ENCODE measurements at places on chromosomes 4 and X. TPM values are rescaled to one million over a fixed set of nuclear protein-coding genes. Genes with fewer than 3 reads are reported as not detected.
A peak's percentile ranks its signal among the peaks of the same experiment; 100 is the strongest.

DNA sequence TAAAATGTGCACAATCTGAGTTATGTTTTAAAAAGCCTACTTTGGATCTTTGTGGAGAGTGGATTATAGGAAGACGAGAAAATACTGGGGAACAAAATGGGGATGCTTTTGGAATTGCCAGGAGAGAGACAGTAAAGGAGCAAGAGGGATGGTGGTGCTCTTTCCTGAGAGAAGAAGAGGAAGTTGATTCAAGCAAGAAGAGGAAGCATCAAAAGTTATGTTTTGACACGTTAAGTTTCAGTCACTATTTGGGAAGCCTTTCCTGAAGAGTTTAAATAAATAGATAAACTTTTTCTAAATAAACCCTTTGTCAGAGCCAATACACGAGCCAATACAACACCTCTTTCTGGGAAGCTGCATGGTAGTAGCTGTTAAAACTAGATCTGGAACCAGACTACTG lies 394.1 kb downstream of the GALNTL6 start:
- no peaks in the 10 kb centered on the region for H3K27me3 ChIP-seq
- no peak overlapping the region for H3K4me3 ChIP-seq
- no peaks in the 10 kb centered on the region for H3K4me1 ChIP-seq
- DNase-seq, result no peak
- no peak overlapping the region for H3K27ac ChIP-seq

GRCh38 chrX:11355259-11355909 lies 62.2 kb downstream of the AMELX start:
- H3K4me1 ChIP-seq, result no peaks in the 10 kb centered on the region
- DNase-seq, result no peak
- H3K4me3 ChIP-seq, result no peak overlapping the region

DNA sequence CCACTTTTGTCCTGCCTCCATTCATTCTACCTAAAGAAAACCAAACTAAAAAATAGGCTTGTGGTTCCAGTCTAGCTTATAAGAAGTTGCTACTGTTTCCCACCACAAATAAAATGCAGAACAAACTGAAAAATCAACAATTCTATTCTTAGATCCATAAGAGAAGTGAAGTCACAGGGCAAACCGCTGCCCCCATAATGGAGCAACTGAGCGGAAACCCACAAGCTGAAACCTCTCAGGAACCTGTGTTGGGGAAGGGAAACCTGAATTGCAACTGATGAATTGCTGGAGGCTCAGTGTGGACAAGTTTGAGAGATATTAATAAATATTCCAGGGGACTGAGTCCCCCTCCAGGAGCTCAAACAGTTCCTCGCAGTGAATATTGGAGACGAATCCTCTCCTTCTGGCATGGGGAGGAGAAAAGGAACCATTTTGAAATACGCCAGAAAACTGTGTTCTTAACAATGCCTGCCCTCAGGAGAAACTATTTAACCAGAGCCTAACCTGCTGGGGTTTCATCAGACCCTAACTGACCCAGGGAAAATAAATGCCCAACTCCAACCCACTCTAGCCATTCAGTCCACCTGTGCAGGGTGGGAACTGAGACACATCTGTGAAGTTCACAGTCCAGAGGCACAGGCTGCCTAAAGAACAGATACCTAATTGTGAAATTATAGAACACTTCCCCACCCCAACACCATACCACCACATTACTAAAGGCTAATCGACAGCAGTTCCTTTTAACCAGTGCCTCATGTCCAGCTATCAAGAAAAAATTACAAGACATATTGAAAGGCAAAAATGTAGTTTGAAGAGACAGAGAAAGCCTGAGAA lies 22.8 kb upstream of the SH3RF1 start:
- H3K36me3 ChIP-seq, result no peaks in the 10 kb centered on the region
- H3K4me3 ChIP-seq, result no peak overlapping the region
- DNase-seq, result no peak
- H3K4me1 ChIP-seq, result no peaks in the 10 kb centered on the region
- no peak overlapping the region for H3K27ac ChIP-seq

DNA sequence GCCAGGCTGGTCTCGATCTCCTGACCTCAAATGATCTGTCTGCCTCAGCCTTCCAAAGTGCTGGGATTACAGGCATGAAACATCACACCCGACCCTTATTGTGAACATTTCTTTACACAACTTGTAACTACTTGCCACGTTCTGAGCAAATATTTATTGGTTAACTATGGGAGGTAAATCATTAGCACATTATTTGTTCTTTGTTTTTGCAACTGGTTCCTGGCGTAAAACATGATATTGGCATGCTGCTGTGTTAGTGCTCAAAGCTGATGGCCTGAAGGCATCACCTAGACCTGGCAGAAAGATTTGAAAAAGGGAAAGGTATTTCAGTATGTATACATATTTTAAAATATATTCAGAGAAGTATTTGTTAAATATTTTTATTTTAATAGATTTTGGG lies 438.3 kb upstream of the PRKX start:
- no peaks in the 10 kb centered on the region for H3K4me1 ChIP-seq
- H3K27me3 ChIP-seq, result no peaks in the 10 kb centered on the region
- H3K36me3 ChIP-seq, result no peaks in the 10 kb centered on the region
- no peak overlapping the region for H3K27ac ChIP-seq
- DNase-seq, result no peak

The GABRB1 gene
- not detected for total RNA-seq

- no peak for DNase-seq
- H3K4me1 ChIP-seq, result no peaks in the 10 kb centered on the region
- H3K4me3 ChIP-seq, result no peak overlapping the region
- no peak overlapping the region for H3K27ac ChIP-seq
- no peaks in the 10 kb centered on the region for H3K36me3 ChIP-seq
Measured at GRCh38 chr4:41102414-41103092, 111.8 kb downstream of the APBB2 start.

- H3K27ac ChIP-seq, result no peak overlapping the region
- H3K36me3 ChIP-seq, result no peaks in the 10 kb centered on the region
- H3K4me3 ChIP-seq, result no peak overlapping the region
Measured at GRCh38 chr4:16496501-16496900, 270.2 kb upstream of the TAPT1 start.

- H3K4me1 ChIP-seq, result no peaks in the 10 kb centered on the region
- DNase-seq, result no peak
- H3K27ac ChIP-seq, result no peak overlapping the region
- H3K27me3 ChIP-seq, result no peaks in the 10 kb centered on the region
- H3K4me3 ChIP-seq, result no peak overlapping the region
- no peaks in the 10 kb centered on the region for H3K36me3 ChIP-seq
Measured at GRCh38 chr4:151418385-151418784, 9.4 kb downstream of the FHIP1A start.

GRCh38 chr4:162229670-162230069 lies 65.9 kb upstream of the FSTL5 start:
- H3K4me3 ChIP-seq, result no peak overlapping the region
- H3K27ac ChIP-seq, result no peak overlapping the region
- H3K36me3 ChIP-seq, result no peaks in the 10 kb centered on the region
- H3K4me1 ChIP-seq, result no peaks in the 10 kb centered on the region
- no peak for DNase-seq

GRCh38 chr4:101914761-101915160 lies 124.2 kb downstream of the BANK1 start:
- H3K4me3 ChIP-seq, result no peak overlapping the region
- H3K27me3 ChIP-seq, result no peaks in the 10 kb centered on the region
- DNase-seq, result no peak

The ASMT gene
- total RNA-seq, result not detected

DNA sequence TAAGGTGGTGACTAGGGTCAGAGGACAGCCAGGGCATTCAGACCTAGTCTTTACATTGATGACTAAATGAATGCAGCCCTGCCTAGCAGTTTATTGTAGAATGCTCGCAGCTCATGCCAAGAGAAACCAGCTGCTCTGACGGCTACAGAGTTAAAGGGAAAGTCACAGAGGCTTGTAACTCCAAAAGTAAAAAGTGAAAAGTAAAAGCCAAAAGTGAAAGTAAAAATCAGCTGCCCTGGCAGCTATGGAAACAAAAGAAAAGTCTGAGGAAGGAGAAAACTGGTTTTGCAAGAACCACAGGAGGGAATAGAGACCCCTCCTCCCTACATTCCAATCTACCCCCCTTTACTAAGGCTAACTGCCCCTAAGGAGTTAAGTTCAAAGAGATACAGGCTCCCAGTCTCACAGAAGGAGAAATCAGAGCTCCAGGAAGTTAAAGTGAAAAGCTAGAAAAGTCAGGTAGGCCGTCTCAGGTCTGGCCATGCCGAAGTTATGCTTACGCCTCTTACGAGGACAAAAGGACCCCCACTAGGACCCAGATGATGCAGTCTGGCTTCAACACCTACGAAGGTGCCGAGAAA lies 6.0 kb downstream of the GAGE10 start:
- peaks cover 17% of the 10 kb centered on the region for H3K4me1 ChIP-seq
- H3K36me3 ChIP-seq, result no peaks in the 10 kb centered on the region
- DNase-seq, result peak; percentile 37
- H3K27ac ChIP-seq, result peak overlapping the region; percentile 47

The CSAG2 gene
- total RNA-seq, result not detected

- H3K36me3 ChIP-seq, result no peaks in the 10 kb centered on the region
- no peaks in the 10 kb centered on the region for H3K4me1 ChIP-seq
- H3K27ac ChIP-seq, result no peak overlapping the region
- H3K4me3 ChIP-seq, result no peak overlapping the region
Measured at GRCh38 chr4:105495667-105496066, 21.8 kb upstream of the PPA2 start.

DNA sequence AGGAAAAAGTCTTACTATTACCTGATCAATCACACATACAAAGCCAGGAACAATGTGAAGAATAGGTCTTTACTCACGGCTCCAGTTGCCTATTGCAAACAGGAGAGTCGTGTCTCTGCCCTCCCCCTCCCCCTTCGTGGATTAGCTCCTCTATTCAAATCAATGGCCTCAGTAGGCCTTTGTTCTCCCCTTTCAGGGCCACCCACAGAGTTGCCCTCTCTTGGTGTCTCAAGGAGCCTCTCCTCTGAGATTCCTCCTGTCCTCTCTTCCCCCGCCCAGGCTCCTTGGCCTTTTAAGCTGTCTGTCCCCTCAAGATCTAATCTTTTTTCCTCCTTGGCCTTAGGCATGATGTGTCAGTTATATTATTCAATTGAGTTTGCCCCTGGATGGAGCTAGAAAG lies 107.2 kb upstream of the NALF2 start:
- no peaks in the 10 kb centered on the region for H3K36me3 ChIP-seq
- H3K4me3 ChIP-seq, result no peak overlapping the region
- no peak for DNase-seq

GRCh38 chr4:54227256-54228055 lies 1.6 kb upstream of the PDGFRA start:
- no peaks in the 10 kb centered on the region for H3K36me3 ChIP-seq
- peaks cover 36% of the 10 kb centered on the region for H3K4me1 ChIP-seq
- H3K27ac ChIP-seq, result no peak overlapping the region

DNA sequence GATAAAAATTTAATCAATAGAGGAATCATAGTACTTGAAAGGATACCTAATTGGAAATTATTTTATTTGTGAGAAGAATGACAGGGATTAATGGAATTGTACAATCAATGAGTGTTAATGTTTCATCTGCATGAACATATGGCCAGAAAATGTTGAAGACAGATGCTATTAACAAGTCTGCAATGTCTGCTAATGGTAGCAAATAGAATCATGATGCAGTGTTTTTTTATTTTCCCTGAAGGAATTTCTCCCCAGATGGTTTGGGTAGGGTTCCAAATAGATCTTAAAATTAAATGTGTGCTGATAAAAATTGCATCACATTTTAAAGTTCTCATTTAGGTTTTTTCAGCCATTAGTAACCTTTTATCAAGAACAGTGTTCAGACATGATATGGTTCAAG lies 291.3 kb upstream of the TRAM1L1 start:
- no peak overlapping the region for H3K27ac ChIP-seq
- no peak for DNase-seq

DNA sequence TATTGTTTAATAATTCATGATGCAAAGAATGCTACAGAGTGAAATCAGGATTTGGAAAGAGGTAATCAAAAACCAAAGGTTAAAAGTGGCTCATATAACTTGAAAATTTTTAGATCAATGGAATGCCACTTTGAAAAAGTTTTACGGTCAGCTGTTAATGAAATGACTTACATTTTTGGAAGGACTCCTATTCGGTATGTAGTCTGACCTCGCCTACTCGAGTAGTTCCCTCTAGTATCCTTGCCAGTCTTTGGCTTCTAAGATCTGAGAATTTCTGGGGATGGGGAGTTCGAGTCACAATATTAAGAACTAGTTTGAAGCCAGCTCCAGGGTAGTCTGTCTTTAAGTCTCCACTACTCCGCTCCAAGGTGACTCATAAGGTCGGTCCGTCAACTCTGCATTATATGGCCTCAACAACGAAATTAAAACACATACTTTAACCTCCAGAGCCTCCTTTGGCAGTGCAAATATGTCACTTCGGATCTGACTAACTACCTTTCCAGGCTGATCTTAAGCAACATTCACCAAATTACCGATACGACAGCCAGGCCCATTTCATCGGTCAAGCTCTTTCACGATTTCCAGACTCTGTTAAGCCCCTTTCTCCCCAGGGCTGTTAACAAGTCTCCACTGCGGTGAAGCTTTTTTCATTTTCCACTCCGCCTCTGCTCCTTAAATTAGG lies 733 bp upstream of the NAA15 start:
- peak overlapping the region; percentile 98 for H3K27ac ChIP-seq
- no peaks in the 10 kb centered on the region for H3K27me3 ChIP-seq
- peak overlapping the region; percentile 69 for H3K4me3 ChIP-seq
- DNase-seq, result peak; percentile 61
- H3K4me1 ChIP-seq, result peaks cover 54% of the 10 kb centered on the region
- H3K36me3 ChIP-seq, result peaks cover 4% of the 10 kb centered on the region

DNA sequence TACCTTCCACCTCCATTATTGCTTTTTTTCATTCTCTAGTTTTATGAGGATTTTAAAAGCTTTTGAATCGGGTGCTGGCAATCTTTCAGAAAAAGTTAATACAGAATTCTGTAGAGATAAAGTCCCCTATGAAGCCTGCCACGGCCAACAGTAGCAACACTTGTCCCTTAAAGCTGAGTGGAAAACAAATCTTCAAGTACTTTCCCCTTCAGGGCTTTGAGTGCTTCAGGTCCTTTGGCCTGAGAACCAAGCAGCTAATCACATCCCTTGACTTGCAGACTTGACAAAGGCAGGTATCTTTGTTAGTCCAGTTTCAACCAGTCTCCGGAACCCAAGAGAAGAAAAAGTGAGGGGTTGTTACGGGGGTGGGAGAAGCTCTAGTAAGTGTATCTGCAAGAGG lies 144.4 kb downstream of the ATG4A start:
- H3K36me3 ChIP-seq, result no peaks in the 10 kb centered on the region
- H3K4me1 ChIP-seq, result no peaks in the 10 kb centered on the region
- H3K27me3 ChIP-seq, result no peaks in the 10 kb centered on the region
- H3K4me3 ChIP-seq, result no peak overlapping the region
- no peak for DNase-seq

The AREG gene
- 0.52 TPM for total RNA-seq

The ACTRT1 gene
- not detected for total RNA-seq

GRCh38 chr4:152342293-152342692 lies 193.6 kb downstream of the FBXW7 start:
- H3K27me3 ChIP-seq, result no peaks in the 10 kb centered on the region
- H3K4me1 ChIP-seq, result no peaks in the 10 kb centered on the region
- no peak overlapping the region for H3K4me3 ChIP-seq
- no peak for DNase-seq

DNA sequence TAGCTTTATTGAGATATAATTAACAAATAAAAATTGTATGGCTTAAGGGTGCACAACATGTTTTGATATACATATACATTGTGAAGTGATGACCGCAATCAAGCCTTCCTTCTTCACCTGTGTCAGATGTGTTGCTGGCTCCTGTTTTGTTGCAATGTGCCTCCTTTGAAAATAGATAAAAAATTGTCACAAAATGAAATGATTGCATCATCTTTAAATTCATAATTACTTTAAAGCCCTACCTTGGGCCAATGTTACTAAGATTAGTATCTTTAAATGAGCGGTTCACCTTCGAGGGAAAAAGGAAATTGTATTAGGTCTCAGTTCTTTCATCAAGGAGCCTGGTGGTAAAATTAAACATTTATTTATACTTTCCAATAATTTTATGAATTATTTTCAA lies 77.3 kb downstream of the GPRIN3 start:
- H3K27me3 ChIP-seq, result no peaks in the 10 kb centered on the region
- H3K4me1 ChIP-seq, result peaks cover 4% of the 10 kb centered on the region
- H3K27ac ChIP-seq, result no peak overlapping the region
- no peak overlapping the region for H3K4me3 ChIP-seq
- DNase-seq, result no peak

All from CD4-positive, alpha-beta memory T cell (primary cell).